ENCODE measurements at places on chromosomes 12 and 14. TPM values are rescaled to one million over a fixed set of nuclear protein-coding genes. Genes with fewer than 3 reads are reported as not detected.

BCL2L14 gene
- total RNA-seq: 15.7 TPM

NRIP2 gene
- not detected for total RNA-seq

LRRC9 gene
- not detected for total RNA-seq

TAS2R42 gene
- not detected for total RNA-seq

BBOF1 gene
- total RNA-seq: 0.64 TPM

CCDC59 gene
- 69.7 TPM for total RNA-seq

CLEC6A gene
- total RNA-seq: not detected

RNASE4 gene
- 0.23 TPM for total RNA-seq

CMTM5 gene
- total RNA-seq: not detected

TROAP gene
- total RNA-seq: 67.4 TPM

PLEKHD1 gene
- total RNA-seq: 0.12 TPM

RPL10L gene
- total RNA-seq: not detected

PSME1 gene
- 401 TPM for total RNA-seq

SERPINA5 gene
- total RNA-seq: not detected

OR4E2 gene
- total RNA-seq: not detected

POTEG gene
- total RNA-seq: not detected

PPFIA2 gene
- total RNA-seq: not detected

TAS2R7 gene
- total RNA-seq: not detected

EIF2S3B gene
- 0.30 TPM for total RNA-seq

COX8C gene
- total RNA-seq: not detected

TRHDE gene
- total RNA-seq: not detected

TMEM30B gene
- total RNA-seq: 2.1 TPM

ACSM4 gene
- not detected for total RNA-seq

DHRS2 gene
- total RNA-seq: 1.1 TPM

RAN gene
- 1,822 TPM for total RNA-seq

BICDL1 gene
- total RNA-seq: 92.5 TPM

ASCL1 gene
- 0.16 TPM for total RNA-seq

TMEM179 gene
- 0.23 TPM for total RNA-seq

BTBD6 gene
- 15.9 TPM for total RNA-seq

IGFBP6 gene
- total RNA-seq: 1.5 TPM
